Smooth muscle cell of trachea (primary cell): ENCODE measurements at places on chromosomes 12 and 14. TPM values are rescaled to one million over a fixed set of nuclear protein-coding genes. Genes with fewer than 3 reads are reported as not detected.

LMNTD1 gene
- 0.44 TPM in 1 of 2 replicates, not detected in the other for total RNA-seq

CD4 gene
- total RNA-seq: 0.15 and 2.2 TPM in 2 replicates

MED13L gene
- 93.1 and 147 TPM in 2 replicates for total RNA-seq

RFLNA gene
- total RNA-seq: not detected in 2 replicates

ZNF26 gene
- total RNA-seq: 20.4 and 28.1 TPM in 2 replicates

IFNG gene
- not detected in 2 replicates for total RNA-seq

ASIC1 gene
- total RNA-seq: 1.5 and 4.6 TPM in 2 replicates

TAS2R50 gene
- total RNA-seq: 2.3 and 6.8 TPM in 2 replicates

TDRD9 gene
- total RNA-seq: 0.29 and 0.33 TPM in 2 replicates

KRT78 gene
- total RNA-seq: not detected in 2 replicates

GUCY2C gene
- not detected in 2 replicates for total RNA-seq

FGF23 gene
- total RNA-seq: not detected in 2 replicates

ENTPD5 gene
- total RNA-seq: 11.7 and 17.0 TPM in 2 replicates

TRHDE gene
- 26.5 and 42.5 TPM in 2 replicates for total RNA-seq

RPGRIP1 gene
- not detected in 2 replicates for total RNA-seq

NAV3 gene
- 41.2 and 48.0 TPM in 2 replicates for total RNA-seq

AMN gene
- total RNA-seq: 0.15 and 0.17 TPM in 2 replicates

LMBR1L gene
- 53.2 and 88.0 TPM in 2 replicates for total RNA-seq

TTC9 gene
- total RNA-seq: 0.15 and 0.17 TPM in 2 replicates

GTF2A1 gene
- 26.3 and 29.5 TPM in 2 replicates for total RNA-seq

RPL10L gene
- not detected in 2 replicates for total RNA-seq

PROX2 gene
- total RNA-seq: not detected in 2 replicates

PLEK2 gene
- 3.0 and 6.7 TPM in 2 replicates for total RNA-seq

RTL1 gene
- total RNA-seq: under 0.01 TPM in 1 of 2 replicates, not detected in the other
